ENCODE measurements at places on chromosomes 2 and 18.

- DNase-seq: no peak
These were observed 6.4 kb downstream of the NGEF start for GRCh38 chr2:233006648-233007047.

DNA sequence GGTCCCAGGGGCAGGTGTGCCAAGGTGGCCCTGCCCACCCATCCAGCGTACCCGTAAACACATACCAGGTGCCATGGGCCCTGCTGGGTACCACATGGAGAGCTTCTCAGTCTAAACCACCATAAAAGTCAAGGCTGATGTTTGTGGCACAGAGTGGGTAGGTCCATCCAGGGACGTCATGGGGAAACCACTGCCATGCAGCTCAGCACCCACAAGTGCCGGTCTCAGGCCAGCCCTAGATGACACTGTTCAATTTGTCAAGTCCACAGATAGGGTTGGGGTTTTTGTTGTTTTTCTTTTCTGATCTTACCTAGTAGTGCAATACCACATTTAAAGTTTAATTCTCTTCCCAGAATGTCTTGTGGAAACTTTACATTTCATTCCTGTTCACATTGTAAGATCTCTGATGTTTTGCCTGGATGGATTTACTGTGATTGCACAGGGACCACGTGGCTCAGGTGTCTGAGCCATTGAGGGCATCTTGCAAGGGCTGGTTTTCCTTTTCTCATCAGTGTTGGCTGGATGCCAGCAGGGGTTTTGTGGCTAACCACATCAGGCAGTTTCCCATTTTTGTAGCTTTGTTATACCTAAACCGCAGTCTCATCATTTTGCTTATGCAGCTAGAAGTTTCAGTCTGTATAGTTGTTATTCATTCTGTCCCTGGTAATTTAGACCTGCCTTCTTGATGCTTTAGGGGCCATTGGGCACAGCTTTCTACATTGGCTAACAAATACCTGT is 64.7 kb downstream of the STK25 start:
- no peak for DNase-seq

- DNase-seq: no peak
These were observed 483.3 kb downstream of the BCL11A start for GRCh38 chr2:60070196-60070595.

- DNase-seq: no peak
These were observed 23.5 kb downstream of the MRPL44 start for GRCh38 chr2:223980803-223981202.

DNA sequence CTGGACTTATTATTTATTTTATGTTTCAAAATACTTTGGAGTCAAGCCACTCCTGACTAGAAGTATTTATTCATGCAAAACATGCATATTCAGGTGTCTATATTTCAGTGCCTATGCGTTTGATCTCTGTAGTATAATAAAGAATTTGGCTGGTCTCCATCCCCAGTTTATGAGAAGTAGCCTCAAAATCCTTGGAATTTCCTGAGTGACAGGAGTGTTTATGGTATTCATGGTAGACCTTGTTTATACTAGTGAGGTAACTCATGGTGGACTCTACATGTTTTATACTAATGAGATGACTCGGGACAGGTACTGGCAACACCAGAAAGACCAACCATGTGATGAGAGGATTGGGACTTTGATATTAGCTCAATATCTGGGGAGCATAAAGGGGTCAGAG is 43.9 kb upstream of the CSRNP3 start:
- DNase-seq: no peak

GRCh38 chr18:71223486-71223885 is 934.6 kb downstream of the SOCS6 start:
- no peak for DNase-seq

- no peak for DNase-seq
These were observed 264.2 kb downstream of the GBX2 start for GRCh38 chr2:235903782-235904584.

DNA sequence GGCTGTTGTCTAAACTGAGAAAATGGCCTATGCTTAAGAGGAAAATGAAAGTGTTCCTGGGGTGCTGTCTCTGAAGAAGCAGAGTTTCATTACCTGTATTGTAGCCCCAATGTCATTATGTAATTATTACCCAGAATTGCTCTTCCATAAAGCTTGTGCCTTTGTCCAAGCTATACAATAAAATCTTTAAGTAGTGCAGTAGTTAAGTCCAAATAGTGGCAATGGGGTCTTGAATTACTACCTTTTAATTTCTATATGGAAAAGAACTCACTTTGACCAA is 13.8 kb upstream of the ALLC start:
- no peak for DNase-seq

DNA sequence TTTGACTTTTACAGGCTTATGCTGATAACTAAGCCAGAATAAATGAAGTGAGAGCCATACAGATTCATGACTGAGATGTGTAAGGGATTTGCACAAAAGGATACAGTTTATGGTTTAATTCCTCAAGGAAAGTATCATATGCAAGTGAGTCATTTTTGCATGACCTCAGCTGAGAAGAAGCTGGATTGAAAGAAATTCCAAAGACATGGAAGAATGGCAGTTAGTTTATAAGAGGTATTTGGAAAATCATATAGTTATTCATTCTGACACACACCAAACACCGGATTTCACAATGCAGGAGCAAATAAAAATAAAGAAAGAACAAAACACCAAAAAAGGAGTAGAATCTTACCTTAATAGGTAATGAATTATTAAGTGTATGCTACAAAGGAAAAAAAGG is 83.2 kb upstream of the RND3 start:
- peak; percentile 64 for DNase-seq

DNA sequence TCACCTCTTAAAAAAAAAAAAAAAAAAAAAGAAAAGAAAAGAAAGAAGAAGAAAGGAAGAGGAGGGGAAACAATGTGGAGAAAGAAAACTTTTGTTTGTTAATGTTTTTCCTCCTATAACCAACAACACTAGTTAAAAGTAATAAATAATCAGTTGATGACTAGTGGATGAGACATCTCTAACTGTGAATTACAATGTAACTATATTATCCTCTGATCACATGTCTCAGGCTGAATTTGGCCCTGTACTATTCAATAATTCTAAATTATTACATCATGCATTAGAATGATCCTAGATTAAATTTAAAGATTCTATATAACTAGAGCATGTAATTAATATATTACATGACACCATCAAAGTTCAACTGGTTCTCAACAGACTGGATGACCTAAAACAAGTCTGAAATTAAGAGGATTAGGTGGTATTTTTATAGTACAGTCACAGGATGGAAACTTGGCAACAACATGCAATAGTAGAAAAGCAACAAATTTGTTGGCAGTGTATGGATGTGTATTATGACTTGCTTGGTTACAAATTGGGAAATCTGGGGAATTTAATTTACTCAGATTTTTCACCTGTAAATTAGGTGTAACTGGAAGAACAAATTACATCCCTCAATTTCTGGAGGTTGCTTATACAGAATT is 269.3 kb upstream of the SETBP1 start:
- DNase-seq: no peak

DNA sequence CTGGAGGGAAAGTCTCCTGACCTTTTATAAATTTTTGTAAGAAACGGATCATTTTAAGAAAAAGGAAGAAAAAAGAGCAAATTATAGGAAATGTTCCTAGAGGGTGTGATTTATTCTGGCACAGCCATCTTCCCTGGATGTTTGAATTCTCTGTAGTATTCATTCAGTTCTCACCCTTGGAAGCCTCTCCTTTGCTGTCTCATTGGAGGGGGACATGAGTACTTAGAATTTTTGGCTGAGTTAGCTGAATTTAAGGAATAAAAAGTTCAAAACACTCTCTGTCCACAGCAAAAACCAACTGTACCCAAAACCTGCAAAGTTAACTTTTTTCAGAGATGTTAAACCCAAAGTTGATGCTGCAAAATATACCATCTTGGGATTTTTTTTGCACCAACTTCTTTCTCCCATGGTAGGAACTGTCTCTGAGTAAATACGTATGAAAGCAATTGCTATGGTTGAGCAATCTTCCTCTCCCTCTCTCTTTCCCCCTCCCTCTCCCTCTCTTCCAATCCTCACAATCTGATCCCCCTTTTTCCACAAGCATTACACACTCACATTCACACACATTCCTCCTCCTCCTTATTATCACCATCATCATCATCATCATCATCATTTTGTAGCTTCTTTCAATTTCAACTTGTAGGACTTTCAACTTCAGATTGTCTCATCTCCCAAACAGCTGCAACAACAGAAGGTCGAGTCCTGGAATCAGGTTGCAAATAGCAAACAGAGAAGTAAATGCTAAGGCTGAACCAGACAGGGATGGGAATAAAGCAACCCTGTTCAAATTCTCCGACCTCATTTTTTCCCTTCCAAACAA is 183.7 kb downstream of the GFPT1 start:
- DNase-seq: no peak

GRCh38 chr2:45888167-45888566 is 236.7 kb downstream of the PRKCE start:
- no peak for DNase-seq

DNA sequence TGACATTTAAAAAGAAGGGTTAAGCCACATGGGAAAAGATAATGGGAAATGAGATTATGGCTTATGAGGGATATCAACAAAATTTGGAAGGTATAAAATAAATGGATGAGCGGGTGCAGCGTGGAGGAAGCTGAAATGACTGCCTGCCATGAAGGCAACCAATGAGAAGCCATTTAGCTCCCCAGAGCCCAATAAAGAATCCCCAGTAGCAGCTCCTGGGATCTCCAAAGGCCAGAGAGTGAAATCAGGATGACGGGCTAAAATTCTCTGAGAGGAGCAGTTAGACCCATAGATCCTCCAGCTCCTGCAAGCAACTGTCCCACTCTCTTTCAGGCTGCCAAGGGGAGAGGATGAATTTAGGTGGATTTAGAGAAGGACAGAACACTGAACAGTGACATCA is 12.9 kb upstream of the MAPRE3 start:
- DNase-seq: no peak

GRCh38 chr2:88828397-88829137 is 137.1 kb downstream of the RPIA start:
- no peak for DNase-seq

- DNase-seq: peak; percentile 34
These were observed 1.0 kb upstream of the B4GALT6 start for GRCh38 chr18:31685097-31686082.

DNA sequence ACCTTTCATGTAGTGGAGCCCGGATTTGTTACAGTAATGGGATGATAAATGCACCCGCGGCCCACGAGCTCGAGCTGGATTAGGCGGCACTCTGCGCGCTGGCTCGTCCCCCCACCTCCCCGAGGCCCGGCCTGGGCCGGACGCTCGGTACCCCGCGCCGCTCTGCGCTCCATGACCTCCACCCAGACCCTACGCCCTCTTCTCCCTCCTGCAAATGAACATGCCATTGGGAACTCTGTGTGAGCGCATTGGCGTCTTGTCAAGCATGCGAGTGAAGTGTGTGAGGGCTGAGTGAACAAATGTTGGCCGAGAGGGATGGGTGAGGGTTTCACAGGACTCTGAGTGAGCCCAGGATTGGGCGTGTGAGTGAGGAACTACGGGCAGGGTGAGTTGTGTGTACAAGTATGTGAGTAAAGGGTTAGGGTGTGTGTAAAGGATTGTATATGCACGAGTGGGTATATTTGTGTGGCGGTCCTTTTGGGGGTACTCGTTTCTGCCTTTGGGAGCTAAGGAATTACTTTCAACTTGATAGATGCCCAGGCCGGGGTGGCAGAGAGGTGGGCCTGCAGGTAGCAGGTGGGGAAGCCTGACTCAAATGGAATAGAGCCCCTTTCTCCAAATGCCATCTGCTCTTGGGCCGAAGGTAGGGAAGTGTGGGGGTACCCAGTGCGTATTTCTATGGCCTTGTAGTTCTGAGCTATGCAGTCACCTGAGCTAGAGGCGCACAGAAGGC is 2.9 kb upstream of the EN1 start:
- no peak for DNase-seq

DNA sequence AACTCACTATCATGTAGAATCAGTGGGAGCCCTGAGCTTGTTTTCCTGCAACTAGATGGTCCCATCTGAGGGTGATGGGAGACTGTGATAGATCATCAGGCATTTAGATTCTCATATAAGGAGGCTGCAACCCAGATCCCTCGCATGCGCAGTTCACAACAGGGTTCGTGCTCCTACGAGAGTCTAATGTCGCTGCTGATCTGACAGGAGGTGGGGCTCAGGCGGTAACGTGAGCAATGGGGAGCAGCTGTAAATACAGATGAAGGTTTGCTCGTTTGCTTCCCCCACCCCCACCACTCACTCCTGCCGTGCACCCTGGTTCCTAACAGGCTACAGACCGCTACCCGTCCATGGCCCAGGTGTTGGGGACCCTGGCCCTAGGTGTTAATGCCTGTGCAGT is 113.6 kb downstream of the RNF144A start:
- no peak for DNase-seq

DNA sequence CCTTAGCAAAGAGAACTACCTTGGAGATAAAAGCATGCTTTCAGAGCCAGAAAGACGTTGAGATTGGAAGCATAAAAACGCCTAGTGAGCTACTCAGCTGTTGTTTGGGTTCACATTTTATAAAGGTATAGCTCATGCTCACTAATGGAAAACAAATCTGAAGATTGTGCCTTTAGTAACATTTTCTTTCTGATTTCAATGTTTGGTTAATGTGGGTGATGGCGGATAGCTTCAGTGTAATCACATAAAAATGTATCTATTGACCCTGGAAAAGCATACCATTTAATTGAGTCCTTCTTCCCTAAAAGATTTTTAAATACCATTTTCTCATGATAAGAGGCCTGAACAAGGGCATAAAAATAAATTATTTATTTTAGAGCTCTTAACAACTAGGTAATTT is 73.4 kb downstream of the DTNA start:
- DNase-seq: no peak

- DNase-seq: no peak
These were observed 33.4 kb upstream of the MGAT5 start for GRCh38 chr2:134220344-134220974.

GRCh38 chr2:84223191-84223590 is 235.9 kb downstream of the SUCLG1 start:
- DNase-seq: peak; percentile 31

GRCh38 chr2:150282771-150283371 is 204.6 kb downstream of the RND3 start:
- DNase-seq: no peak

DNA sequence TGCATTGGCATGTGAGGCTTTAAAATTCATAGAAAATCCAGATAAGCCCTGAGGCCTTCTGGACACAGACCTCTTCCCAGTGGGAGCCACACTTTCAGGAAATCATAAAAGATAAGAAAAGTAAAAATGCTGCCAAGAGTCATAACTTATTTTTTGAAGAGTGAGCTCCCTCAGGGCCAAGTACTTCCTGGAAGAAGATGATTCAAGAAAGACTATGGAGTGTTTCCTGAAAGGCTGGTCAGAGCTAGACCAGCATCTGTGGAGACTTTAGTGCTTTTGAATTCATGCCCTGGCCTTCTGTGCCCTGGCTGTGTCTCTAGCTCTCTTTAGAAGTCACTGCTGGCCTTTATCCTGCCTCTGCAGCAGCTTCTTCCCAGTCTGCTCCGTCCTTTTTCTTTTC is 6.4 kb upstream of the XDH start:
- DNase-seq: no peak

- no peak for DNase-seq
These were observed 165.0 kb downstream of the DIS3L2 start for GRCh38 chr2:232126301-232127099.

DNA sequence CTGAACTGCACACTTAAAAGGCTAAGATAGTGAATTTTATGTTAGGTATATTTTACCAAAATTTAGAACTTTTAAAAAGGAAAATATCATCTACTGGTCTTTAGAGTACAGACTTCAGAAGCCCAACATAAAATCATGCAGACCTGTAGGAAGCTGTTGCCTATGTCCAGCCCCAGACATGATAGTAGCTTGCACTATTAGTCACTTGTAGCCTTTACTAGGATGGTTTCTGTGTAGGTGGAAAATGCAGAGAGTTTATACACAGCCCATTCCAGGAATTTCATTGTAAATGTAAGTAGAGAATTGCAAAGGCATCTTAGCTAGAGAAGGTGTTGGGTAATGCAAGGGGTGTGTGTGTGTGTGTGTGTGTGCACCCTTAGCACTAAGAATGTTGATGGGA is 640.2 kb downstream of the RNF144A start:
- no peak for DNase-seq
